Mesenchymal stem cell (in vitro differentiated cells and primary cell): ENCODE measurements at places on chromosomes 6 and 20.

- DNase-seq: no peak
Observed at GRCh38 chr20:9837634-9838033, 1.2 kb downstream of the PAK5 start.

DNA sequence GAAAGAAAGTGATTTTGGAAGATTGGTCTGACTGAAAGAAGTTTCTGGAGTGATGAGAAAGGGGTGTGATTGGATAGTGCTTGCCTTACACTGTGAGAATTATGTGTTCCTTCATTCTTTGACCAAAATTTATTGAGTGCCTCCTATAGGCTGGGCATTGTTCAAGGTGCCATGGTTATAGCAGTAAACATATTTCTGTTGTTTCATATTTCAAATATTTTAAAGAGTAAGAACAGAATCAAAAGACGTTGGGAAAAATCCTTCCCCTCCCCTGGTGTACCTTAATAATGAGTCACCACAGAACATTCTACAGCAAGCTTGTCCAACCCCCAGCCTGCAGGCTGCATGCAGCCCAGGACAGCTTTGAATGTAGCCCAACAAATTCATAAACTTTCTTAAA lies 78.6 kb downstream of the GCLC start:
- no peak for DNase-seq

DNA sequence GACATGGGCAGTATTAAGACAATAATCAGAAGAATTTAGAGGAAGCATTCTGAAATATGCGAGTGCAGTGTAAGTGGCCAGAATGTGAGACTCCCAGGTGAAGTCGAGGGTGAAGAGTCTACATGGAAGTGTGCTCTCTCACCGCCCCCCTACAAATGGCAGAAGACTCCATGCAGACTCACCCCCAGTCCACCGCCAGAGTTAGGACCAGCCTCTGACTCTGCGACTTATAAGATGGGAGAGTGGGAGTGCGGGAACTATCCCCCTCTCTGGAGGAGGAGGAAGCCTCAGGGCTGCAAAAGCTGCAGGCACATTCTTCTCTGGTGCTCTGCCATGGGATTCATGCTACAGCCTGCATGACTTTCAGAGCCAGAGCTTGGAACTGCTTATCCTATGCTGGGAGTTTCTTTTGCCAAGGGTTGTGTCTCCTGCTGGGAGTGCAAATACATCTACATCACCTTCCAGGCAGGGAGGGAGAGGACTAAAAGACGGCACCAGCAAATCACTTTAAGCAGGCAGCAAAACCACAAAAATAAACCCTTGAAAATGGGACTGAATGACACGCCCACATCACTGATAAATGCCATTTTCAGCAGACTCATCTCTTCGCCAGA lies 206.7 kb upstream of the SULF2 start:
- no peak for DNase-seq

DNA sequence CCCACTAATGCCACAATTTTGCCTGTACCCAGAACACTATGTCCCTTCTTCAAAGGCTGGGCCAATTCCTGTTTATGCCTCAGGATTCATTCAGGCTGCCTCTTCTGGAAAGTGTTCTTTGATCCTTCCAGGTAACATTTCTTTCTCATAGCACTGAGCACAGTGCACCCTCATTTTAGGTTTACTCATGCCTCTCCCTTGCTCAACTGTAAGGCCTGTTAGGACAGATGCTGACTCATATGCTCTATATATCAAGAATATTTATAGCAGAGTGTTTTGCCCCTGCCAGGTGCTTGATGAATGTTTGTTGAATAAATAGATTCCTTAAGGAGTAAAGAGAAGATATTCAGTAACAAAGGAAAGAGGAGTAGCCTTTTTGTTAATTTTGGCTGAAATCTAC lies 263.9 kb downstream of the PHF3 start:
- peak; percentile 70 for DNase-seq

DNA sequence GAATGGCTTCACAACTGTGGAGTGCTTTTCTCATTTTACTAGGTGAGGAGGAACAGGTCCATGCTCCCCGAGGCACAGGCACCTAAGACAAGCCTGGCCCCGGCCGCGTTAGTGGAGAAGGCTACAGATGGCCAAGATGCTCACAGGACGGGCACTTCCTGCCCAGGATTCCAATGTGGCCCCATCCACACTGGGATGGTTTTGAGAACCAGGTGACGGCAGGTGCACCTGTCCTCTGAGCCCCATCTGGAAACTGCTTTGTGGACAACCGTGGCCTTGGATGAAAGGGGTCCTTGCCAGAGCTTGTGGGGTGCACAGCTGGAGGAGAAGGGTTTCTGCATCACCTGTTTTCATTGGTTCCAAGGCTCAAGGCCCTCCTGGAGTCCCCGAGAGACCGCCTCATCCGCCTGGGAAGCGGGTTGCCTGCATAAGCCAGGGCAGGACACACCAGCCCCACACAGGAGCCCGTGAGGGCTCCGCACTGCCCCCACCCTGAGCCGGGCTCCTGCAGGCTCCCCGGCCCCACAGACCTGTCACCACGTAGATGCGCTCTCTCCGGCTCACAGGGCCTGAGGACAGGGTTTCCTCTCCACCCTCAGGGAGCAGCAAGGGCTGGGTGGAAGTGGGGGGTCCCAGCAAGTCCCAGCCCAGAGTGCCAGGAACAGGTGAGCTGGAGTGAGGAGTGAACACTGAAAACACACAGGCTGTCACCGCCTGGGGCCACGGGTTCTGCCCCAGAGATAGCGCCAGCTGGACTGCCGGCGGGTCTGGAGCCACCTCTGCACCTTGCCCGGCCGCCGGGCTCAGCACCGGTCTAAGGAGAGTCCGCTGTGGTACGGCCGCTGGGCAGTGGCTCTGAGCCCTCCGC lies 18.3 kb downstream of the NTSR1 start:
- no peak for DNase-seq

DNA sequence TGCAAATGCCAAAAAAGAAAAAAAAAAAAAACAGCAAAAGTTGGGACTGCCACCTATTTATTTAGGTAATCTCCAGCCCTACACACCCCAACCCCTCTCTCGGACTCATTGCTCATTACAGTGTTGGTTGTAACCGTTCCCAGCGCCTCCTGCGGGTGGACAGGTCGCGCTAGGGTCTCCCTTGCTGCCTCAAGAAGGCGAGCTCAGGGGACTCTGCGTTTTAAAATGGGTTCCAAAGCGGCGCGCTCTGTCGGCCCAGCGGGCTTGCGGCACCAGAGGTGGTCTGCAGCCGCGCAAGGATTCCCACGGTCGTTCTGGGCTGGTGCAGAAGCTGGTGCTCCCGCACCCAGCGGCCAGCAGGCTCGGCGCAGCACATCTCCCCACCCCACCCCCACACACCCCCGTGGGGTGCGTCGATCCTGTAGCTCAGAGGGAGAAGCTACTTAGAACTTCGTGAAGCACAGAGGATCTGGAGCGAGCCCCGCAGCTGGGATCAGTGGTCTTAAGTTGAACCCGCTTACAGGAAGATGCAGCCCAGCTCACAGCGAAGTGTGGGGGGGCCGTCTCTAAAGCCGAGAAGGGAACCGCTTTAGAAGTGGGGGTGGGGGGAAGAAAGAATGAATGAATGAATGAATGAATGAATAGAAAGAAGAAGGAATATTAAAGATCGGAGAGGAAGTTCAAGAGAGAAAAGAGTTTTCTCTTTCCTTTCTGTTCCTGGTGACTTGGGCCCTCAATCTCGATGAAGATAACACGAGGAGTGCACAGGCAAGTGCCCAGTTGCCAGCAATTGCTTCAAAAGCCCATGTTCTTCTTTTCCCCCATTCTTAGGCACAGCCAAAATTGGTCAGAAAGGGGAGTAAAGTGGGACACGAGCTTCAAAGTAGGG lies 780 bp downstream of the TFAP2A start:
- no peak for DNase-seq

DNA sequence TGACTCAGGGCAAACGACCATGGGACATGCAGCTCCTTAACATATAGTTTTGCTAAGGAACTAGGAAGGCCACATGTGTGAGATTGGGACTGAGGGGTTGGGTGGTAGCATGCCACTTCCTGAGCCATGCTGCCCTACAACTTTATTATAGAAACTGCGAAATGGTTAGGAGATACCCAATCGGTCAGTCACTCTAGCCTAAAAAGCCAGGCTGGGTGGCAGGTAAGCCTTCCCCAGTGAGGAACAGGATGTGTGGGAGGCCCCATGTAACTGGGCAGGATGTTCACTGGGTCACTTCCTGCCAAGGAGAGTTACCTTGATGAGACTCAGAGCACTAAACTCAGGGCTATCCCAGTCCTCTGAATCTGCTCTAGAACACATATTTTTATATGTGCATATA lies 123.5 kb downstream of the MAP3K7 start:
- DNase-seq: no peak

DNA sequence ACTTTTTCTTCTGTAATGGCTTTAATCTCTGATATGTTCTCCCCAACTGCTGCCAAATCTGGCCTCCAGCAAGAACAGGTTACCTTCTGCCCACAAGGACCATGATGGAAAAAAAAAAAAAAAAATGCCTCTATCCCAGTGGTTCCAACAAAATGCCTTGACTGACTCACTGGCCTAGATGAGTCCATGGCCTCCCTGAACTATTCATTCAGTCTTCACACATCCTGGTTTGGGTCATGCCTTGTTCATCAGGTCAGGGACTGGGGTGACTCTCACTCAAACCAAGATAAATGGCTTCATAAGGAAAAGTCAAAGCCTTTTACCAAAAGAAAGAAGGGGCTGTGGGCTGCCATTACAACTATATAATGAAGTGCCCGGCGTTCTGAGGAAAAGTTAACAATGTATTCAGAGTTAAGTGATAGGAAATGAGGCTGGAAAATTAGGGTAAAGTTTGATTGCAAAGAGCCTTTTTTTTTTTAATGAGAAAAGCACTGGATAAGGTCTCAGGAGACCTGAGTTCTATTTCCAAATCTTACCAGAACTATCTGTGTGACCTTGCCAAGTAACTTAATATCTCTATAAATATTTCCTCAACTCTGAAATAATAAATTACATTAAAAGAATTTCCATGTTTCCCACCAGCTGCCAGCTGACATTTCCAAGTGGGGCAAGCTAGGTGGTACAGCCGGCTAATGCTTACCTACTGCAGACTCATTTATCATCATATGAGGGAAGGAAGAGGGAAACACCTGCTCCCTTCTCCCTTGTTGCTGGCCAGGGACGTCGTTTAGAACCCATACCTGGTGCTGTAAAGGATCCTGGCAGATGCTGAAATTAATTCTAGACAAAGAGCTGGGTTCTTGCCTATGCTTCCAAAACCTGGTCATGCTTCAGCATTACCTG lies 380.0 kb upstream of the MARCKS start:
- no peak for DNase-seq

DNA sequence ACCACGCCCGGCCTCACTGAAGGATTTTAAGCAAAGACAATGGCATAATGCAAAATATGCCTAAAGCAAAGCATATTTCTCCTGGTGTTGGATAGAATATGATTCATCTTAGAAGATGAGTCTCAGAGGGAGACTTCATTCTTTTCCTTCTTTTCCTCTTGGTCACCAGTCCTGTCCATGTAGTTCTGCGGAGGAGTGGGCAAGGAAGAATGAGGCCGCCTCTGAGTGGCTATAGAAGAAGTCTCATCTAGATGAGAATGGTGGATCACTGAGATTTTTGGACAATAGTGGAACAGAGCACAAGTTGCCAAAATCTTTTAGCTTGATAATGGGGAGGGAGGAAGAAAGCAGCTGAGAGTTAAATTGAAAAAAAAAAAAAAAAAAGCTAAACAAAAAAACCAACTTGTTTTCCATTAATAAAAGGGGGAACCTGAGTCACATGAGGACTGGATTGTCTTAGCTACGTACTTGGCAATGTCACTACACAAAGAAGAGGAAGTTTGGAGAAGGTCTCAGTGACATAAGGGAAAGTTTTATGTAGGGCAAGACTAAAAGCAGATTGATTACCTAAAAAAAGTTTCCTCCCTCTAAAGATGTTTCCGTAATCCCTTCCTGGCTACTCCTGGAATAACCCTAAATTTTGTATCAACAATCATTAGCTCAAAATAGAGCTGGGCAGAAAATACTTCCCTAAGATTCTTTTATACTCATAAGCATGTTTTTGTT lies 6.0 kb downstream of the CD83 start:
- DNase-seq: no peak

DNA sequence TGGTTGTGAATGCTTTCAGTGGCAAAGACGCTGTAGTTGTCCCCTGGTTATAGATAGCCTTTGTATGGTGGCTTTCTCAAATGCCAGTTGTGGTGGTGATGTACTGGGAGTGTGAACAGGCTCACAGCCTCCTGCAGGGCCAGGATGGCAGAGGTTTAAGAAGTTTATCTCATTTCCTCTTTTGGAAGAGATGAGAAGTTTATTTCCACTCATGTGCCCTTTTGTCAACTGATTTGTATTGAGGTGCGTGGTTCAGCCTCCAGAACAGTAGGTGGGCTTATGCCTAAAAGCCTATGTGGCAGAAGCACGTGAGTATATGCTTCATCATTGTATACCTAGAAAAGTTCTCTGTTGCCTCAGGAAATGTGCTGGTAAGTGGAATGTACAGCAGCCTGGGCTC lies 13.7 kb upstream of the ZFP57 start:
- no peak for DNase-seq

DNA sequence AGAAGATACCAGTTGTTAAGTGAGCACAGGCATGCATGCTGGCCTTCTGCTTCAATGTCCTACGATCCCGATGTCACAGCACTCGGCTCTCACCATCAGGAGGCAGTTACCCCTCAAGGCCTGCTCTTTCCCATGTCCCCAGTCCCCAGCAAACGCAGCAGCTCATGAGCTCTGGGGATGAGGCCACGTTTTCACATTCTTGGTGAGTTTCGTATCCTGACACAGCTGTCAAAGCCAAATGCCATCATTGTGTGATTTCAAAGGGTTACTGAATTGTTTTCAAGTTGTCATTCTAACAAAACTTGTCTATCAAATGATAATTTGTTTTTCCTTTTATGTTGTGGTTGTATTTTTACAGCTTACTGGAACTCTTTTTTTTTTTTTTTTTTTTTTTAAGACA lies 226.9 kb upstream of the KCNG1 start:
- no peak for DNase-seq

GRCh38 chr20:25048519-25048952 lies 9.4 kb downstream of the ACSS1 start:
- no peak for DNase-seq

DNA sequence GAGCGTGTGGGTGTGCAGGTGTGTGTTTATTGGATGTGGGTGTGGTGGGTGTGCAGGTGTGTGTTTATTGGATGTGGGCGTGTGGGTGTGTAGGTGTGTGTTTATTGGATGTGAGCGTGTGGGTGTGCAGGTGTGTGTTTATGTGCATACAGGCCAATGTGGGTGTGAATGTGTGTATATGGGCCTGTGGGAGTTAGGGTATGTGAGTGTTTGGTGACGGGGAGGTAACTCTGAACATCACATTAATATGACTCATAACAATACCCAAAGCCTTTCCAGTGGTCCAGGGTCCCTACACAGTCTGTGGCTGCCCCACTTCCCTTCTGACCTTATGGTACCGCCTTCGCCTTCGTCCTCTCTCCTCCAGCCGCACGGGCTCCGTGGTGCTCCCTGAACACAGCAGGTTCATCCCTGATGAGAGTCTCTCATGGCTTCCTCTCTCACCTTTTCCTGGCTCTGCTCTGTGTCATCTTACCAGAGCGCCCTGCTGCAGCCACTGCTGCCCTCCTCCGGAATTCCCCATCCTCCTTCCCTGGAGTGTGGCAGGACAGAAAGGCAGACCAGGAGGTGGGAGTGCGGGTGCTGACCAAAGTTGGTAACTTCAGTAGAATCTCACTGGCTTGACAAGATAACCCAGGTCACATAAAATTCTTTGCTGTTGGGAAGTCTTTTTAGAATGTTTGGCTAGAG lies 80.0 kb downstream of the SLC2A10 start:
- no peak for DNase-seq
